Activated T-cell treated with anti-CD3 and anti-CD28 coated beads, Interleukin-2, amount 50 U/mL, for 48 hours (primary cell): ENCODE measurements at places on chromosomes 1 and 21.

GRCh38 chr1:86774305-86775295, 70.2 kb downstream of the SH3GLB1 start:
- peak; percentile 65 for DNase-seq

- DNase-seq = no peak
Measured at GRCh38 chr1:219402925-219403324, 210.0 kb downstream of the ZC3H11B start.

DNA sequence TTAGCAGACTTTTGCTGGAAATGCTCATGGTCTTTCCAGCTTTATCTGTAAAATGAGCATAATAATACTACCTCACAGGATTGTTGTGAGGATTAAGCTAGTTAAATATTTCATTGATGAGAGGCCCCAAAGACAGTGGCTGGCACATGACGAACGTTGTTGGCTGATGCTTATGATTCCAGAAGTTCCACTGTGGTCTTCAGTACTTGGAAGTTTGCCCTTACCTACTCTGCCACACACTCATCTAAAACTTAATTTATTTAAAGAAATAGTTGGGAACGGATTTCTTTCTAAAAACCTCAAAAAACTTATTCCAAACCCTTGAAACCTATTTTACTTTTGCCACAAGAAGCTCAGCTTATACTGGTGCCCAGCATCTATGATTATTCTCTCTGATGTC, 170.7 kb downstream of the DHRS3 start:
- no peak for DNase-seq

- DNase-seq = no peak
Measured at GRCh38 chr21:27734146-27734545, 767.3 kb upstream of the ADAMTS5 start.

DNA sequence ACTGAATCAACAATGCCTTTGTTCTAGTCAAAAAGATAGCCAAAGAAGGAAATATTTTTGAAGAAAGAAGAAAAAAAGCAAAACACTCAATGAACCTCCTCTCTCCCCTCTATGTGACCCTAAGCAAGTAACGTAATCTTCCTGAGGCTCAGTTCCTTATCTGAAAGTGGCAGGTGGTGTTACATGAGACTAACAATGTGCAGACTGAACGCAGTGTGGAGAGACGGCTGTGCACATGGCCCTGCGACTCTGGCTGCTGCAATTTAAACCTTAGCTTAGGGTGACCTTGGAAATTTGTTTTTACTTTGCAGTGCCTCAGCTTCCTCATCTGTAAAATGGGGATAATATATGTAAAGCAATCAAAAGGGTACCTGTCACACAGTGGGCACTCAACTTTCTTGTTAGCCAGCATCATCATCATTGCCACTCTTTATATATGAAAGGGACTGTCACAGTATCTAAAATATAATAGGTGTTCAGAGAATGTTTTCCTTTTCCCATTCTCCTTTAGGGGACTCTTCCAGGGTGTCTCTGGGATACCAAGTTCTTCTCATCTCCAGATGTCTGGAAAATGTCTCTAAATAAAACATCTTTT, 100.1 kb upstream of the JUN start:
- DNase-seq = no peak

DNA sequence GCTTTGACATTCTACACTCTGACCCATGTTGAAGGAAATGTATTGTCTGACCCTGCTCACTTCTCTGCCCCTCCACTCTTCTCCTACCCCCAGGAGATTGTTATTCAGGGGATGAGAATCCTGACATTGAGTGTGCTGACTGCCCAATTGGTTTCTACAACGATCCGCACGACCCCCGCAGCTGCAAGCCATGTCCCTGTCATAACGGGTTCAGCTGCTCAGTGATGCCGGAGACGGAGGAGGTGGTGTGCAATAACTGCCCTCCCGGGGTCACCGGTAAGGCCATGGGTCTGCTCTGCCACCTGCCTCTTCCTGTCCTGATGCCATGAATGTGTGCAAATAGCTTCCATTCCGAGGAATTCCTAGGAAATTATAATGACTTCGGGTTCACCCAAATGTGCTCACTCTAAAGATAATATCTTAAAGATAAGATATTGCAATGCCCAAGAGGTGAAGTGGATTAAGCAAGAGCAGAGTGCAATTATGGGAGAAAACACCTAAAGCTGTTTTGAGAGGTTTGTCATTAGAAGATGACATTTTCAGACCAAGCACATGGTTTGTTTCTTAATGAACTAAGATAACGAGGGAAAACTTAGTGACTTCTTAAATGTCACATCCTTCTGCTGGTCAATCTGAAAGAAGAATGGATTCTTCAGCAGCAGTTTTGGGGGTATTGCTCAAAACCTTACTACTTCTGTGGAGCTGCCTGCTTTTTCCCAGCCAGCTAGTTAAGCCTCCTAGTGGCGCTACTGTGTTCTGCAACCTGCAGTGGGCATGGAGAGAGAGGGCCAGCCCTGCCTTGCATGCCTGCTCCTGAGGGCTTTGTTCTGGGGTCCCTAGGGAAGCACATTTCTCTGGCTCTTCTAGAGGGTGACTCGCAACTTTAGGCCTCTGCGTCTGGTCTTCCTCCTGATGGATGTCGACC, 41.6 kb downstream of the LAMC2 start:
- peak; percentile 64 for DNase-seq

DNA sequence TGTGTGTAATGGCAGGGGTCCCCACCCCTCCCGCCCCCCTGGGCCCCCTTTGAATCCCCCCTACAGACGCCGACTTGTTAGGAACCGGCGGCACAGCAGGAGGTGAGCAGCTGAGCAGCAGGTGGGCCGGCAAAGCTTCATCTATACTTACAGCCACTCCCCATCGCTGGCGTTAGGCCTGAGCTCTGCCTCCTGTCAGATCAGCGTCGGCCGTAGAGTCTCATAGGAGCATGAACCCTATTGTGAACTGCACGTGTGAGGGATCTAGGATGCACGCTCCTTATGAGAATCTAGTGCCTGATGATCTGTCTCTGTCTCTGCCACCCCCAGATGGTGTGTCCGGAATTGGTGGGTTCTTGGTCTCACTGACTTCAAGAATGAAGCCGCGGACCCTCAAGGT, 14.9 kb upstream of the VPS26C start:
- no peak for DNase-seq

GRCh38 chr1:12527564-12527963, 90.4 kb downstream of the DHRS3 start:
- DNase-seq = no peak

GRCh38 chr1:147812799-147813198, 52.4 kb upstream of the GJA5 start:
- DNase-seq = no peak

- no peak for DNase-seq
Measured at GRCh38 chr1:109971559-109971958, 13.0 kb upstream of the AHCYL1 start.

GRCh38 chr1:198246337-198246736, 89.5 kb downstream of the NEK7 start:
- no peak for DNase-seq
